ENCODE measurements at places on chromosomes 13 and 19.

DNA sequence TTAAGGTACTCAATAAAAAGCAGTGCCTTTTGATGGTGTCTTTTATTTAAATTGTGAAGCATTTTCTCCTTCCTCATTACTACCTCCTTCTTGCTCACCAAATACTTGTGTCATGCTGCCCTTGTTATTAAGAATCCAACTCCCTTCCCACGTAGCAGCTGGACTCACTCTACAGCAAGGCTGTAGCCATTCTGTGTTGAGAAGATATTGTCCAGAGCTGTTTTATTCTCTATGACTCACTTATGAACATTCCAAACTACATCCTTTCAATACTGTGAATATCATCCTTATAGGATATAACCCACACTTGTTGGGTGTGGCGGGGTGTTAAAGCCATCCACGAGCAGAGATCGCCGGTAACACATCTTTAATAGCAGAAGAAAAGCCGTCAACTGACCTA is 1671.5 kb upstream of the SLC10A2 start:
- DNase-seq = no peak

GRCh38 chr13:96308568-96308967 is 218.7 kb downstream of the HS6ST3 start:
- no peak for DNase-seq

DNA sequence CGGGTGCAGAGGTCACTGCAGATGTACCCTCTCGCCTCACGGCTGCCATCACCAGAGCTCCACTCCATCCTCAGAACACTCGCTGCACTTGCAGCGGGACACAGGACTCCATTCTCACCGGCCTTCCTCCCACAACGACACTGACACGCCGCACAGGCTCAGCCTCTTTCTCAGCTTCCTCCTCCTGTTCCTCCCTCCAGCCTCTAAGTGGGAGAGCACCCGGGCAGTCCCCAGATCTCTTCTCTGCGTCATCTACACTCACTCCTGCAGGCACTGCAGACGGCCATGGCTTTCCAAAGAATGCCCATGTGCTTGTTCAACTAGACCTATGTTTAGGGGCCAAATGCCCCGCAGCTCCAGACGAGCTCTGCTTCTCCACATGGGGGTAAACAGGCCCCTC is 14.3 kb upstream of the FKRP start:
- no peak for DNase-seq

GRCh38 chr19:51789061-51789795 is 5.7 kb upstream of the FPR3 start:
- DNase-seq = no peak

GRCh38 chr19:12886969-12887747 is at the start of gene KLF1:
KLF1 (minus strand) TSS chr19:12887201; CDS start chr19:12887140, 61 bp downstream.
- no peak for DNase-seq

DNA sequence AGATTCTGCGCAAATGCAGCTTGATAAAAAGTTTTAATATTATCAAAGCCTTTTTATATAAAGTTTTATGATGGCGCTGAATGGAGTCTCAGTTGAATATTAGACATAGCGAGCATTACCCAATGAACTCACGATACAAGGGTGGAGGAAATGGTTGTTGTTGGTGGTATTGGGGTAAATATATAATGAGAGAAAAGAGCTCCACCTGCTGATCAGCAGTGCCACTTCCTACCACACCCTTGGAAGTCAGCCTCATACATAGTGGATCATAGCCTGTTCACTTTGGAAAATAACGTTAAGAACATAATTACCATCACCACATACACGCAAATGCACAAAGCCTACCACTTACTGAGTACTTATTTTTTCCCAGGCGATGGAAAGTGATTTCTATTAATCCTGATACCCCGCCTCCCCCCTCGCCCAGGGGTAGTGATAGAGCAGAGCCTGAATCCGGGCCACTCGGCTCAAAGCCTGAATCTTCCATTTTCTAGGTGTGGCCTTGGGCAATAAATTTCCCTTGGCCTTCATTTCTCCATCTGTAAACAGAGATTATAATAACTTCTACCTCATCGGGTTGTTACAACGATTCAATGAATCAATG is 358.3 kb downstream of the KLF5 start:
- DNase-seq = no peak

DNA sequence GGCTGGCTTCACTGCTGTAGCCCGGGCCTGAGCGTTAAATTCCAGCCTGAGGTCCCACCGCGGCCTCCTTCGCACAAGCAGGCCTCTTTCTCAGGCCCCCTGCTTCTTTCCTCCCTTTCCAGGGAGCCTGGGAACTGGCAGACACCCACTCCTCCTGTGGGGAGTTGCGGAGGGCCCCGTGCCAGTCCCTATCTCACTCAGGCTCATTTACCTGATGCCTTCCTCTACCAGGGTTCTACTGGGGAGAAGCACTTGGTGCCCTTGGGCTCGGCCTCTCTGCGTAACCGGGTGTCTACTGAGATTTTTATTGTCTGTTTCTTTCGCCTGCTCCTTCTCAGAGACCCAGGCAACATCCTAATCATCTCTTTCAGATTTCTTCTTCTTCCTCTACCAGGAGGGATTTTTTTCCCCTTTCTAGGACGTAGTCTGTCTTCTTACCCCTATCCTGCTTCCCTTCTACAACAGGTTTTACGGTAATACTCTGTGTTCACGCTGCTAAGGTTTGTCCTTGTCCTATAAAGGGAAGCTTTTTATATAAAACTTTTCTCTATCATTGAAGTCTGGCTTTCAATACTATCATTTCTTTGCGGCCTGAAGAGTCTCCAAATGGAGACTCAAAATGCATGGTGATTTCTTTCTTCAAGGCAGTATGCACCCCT is 135.4 kb upstream of the GPR12 start:
- no peak for DNase-seq

DNA sequence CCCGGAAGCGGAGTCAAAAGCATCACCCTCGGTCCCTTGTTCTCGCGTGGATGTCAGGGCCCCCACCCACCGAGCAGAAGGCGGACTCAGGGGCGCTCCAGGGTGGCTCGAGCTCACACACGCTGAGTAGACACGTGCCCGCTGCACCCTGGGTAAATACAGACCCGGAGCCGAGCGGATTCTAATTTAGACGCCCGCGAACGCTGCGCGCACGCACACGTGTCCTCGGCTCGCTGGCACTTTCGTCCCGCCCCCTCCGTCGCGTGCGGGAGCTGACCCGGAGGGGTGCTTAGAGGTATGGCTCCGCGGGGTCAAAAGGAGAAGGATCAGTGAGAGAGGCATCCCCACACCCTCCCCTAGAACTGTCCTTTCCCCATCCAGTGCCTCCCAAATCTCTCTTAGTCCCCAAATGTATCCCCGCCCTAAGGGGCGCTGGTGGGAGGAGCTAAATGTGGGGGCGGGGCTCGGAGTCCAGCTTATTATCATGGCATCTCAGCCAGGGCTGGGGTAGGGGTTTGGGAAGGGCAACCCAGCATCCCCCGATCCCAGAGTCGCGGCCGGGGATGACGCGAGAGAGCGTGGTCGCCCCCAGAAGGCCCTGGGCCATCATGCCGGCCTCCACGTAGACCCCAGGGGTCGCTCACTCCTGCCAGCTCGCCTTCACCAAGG is 451 bp upstream of the ICAM5 start:
- DNase-seq = no peak

GRCh38 chr13:99980824-99981734 is 505 bp upstream of the ZIC2 start:
- DNase-seq = no peak

DNA sequence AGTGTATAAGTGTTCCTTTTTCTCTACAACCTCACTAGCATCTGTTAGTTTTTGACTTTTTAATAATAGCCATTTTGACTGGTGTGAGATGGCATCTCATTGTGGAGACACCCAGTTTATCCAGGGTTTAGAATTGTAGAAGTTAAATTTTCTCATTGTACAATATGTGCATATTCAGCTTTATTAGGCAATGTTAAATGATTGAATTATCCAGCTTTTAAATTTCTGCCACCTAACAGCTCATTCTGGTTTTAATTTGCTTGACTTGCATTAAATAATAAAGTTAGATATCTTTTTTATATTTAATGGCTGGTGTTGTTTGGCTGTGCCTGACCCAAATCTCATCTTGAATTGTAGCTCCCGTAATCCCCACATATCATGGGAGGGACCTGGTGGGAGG is 46.7 kb upstream of the ZNF30 start:
- no peak for DNase-seq
